ENCODE measurements at places on chromosomes 3 and 15. TPM values are rescaled to one million over a fixed set of nuclear protein-coding genes. Genes with fewer than 3 reads are reported as not detected.

DNA sequence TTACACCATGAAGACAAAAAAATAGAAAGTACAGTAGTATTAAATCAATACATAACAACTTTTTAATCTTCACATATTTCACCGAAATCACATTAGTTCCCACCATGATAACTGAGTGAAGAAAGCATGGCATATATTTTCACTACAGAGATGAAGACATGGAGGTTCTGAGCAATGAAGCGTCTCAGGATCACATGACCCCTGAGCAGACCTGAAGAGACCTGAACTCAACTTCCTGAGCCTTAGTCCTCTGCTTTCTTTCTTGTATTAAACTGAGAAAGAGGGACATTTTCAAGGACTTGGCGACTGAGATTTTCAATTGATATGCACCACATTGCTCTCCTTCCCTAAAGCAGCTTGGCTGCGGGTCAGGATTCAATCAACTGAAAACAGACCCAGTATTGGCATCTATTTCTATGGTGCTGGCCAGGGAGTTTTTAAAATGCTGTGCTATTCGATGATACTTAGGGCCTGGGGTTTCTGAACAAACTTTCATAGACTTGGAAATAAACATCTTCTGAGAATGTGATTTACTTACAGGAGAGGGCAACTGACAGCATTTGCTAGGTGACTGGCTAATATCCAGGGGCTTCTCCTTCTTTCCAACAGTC, 165.1 kb downstream of the LSAMP start:
- no peak overlapping the region for H3K4me3 ChIP-seq
- no peak overlapping the region for H3K27ac ChIP-seq
- no peak for DNase-seq
- H3K4me1 ChIP-seq, result no peaks in the 10 kb centered on the region

SIDT1 gene
- 2.6 TPM for total RNA-seq

MEGF11 gene
- total RNA-seq, result not detected

DNA sequence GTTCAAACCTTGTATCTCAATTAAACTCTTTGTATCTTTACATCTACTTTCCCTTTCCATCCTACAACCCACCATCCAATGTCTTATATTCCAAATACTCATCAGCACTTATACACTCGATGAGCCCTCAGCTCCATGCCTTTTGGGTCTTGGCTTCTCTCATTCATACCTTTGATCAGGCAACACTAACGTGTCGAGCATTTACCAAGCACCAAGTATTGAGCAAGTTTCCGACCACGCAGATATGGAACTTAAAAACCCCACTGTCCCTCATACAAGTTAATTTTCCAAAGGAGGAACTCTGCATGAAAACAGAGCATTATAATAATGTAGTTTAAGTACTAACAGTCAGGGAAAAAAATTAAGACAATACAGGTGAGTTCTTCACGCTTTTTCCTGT, 102.8 kb downstream of the IL1RAP start:
- H3K4me3 ChIP-seq, result no peak overlapping the region
- no peaks in the 10 kb centered on the region for H3K4me1 ChIP-seq
- no peaks in the 10 kb centered on the region for H3K27me3 ChIP-seq
- no peaks in the 10 kb centered on the region for H3K36me3 ChIP-seq
- no peak for DNase-seq

GRCh38 chr3:158769549-158769948, 32.3 kb upstream of the MFSD1 start:
- H3K27me3 ChIP-seq, result no peaks in the 10 kb centered on the region
- DNase-seq, result no peak
- H3K27ac ChIP-seq, result peak overlapping the region; percentile 39

GOLGA8S gene
- 0.12 TPM for total RNA-seq

DNA sequence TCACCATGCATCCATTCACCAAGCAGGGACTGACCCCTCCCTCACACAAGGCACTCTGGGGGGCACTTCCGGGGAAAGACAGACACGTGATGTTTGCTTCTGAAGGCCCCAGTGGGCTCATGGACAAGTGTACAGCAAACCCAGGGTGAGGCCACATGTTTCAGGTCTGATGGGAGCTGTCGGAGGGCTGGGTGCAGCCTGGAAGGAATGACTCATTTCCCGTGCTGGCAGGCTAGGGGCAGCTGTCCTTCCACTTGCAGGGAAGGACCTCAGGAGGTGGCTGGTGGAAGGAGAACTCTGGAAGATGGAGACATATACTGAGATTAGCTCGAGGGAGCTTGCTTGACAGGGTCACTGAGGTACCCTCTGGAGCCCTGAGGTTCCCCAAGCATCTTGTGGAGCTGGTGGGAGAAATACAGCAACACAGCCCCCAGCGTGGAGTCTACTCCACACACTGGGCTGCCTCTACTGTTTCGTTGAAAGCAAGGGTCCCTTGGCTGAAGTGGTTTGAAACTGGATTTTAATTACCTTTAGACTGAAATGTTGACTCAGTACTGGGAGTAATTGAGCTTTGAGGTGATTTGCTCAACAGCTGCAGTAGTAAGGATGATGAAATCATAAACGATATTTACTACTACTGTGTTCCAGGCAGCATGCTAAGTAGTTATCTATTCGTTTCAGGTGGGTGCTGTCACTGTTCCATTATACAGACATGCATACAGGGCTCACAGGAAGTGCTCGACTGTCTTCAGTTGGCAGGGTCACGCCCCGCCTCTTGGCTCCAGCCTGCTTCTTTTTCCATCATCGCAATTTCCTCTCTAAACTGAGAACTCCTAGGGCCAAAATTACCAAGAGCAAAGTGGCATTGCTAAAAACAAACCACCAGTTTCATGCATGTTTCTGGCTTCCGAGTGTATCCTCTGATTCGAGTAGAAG, 230.4 kb downstream of the ADAMTS17 start:
- no peaks in the 10 kb centered on the region for H3K27me3 ChIP-seq
- H3K36me3 ChIP-seq, result no peaks in the 10 kb centered on the region
- peak overlapping the region; percentile 94 for H3K27ac ChIP-seq
- H3K4me1 ChIP-seq, result peaks cover 62% of the 10 kb centered on the region
- H3K4me3 ChIP-seq, result no peak overlapping the region

DNA sequence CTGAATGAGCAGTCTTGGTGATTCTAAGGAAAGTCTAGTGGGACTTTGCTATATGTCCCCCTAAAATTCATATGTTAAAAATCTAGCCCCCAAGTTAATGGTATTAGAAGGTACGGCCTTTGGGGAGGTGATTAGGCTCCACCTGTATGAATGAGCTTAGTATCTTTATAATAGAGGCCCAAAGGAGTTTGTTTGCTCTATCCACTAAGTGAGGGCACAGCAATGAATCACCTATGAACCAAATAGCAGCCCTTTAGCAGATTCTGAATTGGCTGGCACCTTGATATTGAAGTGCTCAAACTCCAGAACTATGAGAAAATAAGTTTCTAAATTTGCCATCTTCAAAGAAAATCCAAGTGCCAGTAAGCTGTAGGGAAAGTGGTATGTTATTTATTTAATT, 187.9 kb downstream of the SUCNR1 start:
- no peak for DNase-seq
- no peak overlapping the region for H3K4me3 ChIP-seq
- H3K27ac ChIP-seq, result no peak overlapping the region
- H3K4me1 ChIP-seq, result no peaks in the 10 kb centered on the region

DNA sequence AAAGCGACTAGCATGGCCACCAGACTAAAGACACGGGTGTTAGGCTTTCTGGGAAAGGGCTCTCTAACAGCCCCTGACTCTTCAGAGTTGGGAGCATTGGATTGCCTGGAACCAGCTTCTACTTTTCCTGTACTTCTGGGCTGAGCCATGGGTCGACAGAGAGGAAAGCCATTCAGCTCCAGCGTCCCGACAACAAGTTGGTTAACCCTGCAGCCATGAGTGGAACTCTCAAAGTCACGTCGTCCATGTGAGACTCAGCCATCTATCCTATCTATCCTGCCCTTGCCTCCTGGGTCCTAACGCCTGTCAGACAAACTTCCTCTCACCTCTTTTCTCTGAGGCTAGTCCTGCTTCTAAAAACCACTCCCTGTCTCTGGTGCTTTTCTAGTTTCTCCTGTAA, 32.6 kb upstream of the TBC1D5 start:
- H3K4me3 ChIP-seq, result no peak overlapping the region
- H3K27me3 ChIP-seq, result no peaks in the 10 kb centered on the region
- no peak overlapping the region for H3K27ac ChIP-seq
- H3K36me3 ChIP-seq, result no peaks in the 10 kb centered on the region
- no peaks in the 10 kb centered on the region for H3K4me1 ChIP-seq
- DNase-seq, result no peak

GRCh38 chr3:41026394-41027177, 172.7 kb upstream of the CTNNB1 start:
- peak; percentile 88 for DNase-seq
- peaks cover 15% of the 10 kb centered on the region for H3K4me1 ChIP-seq
- no peak overlapping the region for H3K4me3 ChIP-seq
- no peaks in the 10 kb centered on the region for H3K27me3 ChIP-seq
- H3K36me3 ChIP-seq, result no peaks in the 10 kb centered on the region
- peak overlapping the region; percentile 14 for H3K27ac ChIP-seq

CELSR3 gene
- total RNA-seq, result 0.25 TPM

TTLL13 gene
- total RNA-seq, result 0.32 TPM

POC1A gene
- 1.3 TPM for total RNA-seq

SLC2A2 gene
- not detected for total RNA-seq

- H3K36me3 ChIP-seq, result peaks cover 25% of the 10 kb centered on the region
- H3K27ac ChIP-seq, result no peak overlapping the region
- peaks cover 42% of the 10 kb centered on the region for H3K4me1 ChIP-seq
- DNase-seq, result no peak
- no peaks in the 10 kb centered on the region for H3K27me3 ChIP-seq
Observed at GRCh38 chr15:77127626-77128025, 56.7 kb upstream of the TSPAN3 start.

CCDC54 gene
- not detected for total RNA-seq

TRAK1 gene
- 364 TPM for total RNA-seq

GRCh38 chr15:78811825-78812183, 540 bp upstream of the ADAMTS7 start:
- no peaks in the 10 kb centered on the region for H3K36me3 ChIP-seq
- no peak for DNase-seq
- peaks cover 8% of the 10 kb centered on the region for H3K4me1 ChIP-seq
- H3K27ac ChIP-seq, result peak overlapping the region; percentile 75
- H3K27me3 ChIP-seq, result no peaks in the 10 kb centered on the region

- no peaks in the 10 kb centered on the region for H3K27me3 ChIP-seq
- H3K4me1 ChIP-seq, result peaks cover 8% of the 10 kb centered on the region
Observed at GRCh38 chr15:81747026-81747425, 298.8 kb downstream of the MEX3B start.

GRCh38 chr15:89998923-89999675, 2.0 kb upstream of the ZNF710 start:
- H3K4me3 ChIP-seq, result no peak overlapping the region
- DNase-seq, result no peak
- peaks cover 9% of the 10 kb centered on the region for H3K4me1 ChIP-seq
- H3K36me3 ChIP-seq, result no peaks in the 10 kb centered on the region
- peak overlapping the region; percentile 80 for H3K27ac ChIP-seq

CPB1 gene
- 0.67 TPM for total RNA-seq

DNA sequence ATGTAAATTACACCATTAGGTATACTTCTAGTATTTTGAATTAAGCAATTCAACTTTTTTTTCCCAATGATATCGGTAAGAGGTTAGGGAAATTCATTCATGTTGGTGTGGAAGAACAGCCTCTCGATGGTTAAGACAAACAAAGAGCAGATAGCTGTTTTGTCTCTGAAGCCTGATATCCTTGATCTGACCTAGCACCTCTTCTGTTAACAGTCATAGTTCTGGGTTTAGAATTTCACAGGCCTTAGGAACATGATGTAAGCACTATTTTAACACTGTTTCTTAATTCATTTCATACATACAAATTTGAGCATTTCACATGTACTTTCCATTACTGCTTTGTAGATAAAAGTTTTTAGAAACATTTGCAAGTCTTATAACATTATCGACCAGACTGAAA, 367.5 kb upstream of the ZNF385D start:
- no peaks in the 10 kb centered on the region for H3K27me3 ChIP-seq
- no peaks in the 10 kb centered on the region for H3K4me1 ChIP-seq
- H3K4me3 ChIP-seq, result no peak overlapping the region
- DNase-seq, result no peak
- H3K27ac ChIP-seq, result no peak overlapping the region
